ENCODE measurements at places on chromosomes 2 and 18.

GRCh38 chr2:238873381-238873801, 25.5 kb downstream of the TWIST2 start:
- DNase-seq, result no peak

DNA sequence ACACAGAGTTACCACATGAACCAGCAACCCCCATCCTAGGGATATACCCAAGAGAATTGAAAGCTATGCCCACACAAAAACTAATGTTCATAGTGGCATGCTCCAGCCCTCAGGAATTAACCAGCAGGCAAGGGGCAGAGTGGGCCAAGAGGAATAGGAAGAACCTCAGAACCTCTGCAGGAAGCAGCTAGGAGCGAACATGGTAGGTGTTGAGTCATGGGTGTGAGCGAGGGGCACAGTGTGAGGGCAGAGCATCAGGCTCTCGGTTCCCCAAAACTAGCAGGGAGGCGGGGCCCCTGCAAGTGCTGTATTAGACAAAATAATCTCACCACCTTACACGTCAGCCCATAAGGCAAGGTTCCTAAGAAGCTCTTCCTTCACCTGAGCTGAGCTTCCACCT, 5.6 kb upstream of the RUFY4 start:
- DNase-seq, result no peak

- DNase-seq, result no peak
Observed at GRCh38 chr2:46706264-46706983, 209.2 kb downstream of the MCFD2 start.

- DNase-seq, result no peak
Observed at GRCh38 chr2:200618590-200619021, 32.8 kb downstream of the AOX1 start.

DNA sequence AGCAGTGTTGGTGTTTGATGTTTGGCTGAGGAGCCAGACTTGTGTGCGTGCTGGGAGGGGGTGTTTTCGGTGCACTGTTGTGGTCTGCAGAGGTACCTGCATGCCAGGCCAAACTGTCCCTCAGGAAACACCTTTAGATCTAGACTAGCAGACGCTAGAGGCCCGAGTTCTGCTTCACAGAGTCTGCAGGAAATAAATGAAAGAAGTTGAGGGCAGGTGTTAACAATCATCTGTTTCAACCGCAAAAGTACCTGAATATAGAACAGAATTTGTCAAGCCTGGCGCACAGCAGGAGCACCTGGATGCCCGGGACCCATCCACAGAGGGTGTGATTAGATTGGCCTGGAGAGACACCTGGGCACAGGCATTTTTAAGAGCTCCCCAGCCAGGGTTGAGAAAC, 40.5 kb upstream of the REL start:
- DNase-seq, result peak; percentile 42

DNA sequence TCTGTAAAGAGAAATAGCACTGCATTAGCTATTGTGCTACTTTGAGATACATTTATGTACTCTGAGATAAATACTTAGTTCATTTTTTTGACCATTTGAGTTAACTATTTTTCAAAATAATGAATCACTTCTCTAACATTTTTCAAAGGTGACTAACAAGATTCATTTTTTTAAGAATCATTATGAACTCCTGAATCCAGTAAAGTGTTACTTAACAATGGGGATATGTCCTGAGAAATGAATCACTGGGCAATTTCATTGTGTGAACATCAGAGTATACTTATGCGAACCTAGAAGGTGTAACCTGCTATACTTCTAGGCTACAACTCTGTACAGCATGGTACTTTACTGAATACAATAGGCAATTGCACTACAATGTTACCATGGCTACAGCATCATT, 355.8 kb downstream of the ARL6IP6 start:
- DNase-seq, result no peak

DNA sequence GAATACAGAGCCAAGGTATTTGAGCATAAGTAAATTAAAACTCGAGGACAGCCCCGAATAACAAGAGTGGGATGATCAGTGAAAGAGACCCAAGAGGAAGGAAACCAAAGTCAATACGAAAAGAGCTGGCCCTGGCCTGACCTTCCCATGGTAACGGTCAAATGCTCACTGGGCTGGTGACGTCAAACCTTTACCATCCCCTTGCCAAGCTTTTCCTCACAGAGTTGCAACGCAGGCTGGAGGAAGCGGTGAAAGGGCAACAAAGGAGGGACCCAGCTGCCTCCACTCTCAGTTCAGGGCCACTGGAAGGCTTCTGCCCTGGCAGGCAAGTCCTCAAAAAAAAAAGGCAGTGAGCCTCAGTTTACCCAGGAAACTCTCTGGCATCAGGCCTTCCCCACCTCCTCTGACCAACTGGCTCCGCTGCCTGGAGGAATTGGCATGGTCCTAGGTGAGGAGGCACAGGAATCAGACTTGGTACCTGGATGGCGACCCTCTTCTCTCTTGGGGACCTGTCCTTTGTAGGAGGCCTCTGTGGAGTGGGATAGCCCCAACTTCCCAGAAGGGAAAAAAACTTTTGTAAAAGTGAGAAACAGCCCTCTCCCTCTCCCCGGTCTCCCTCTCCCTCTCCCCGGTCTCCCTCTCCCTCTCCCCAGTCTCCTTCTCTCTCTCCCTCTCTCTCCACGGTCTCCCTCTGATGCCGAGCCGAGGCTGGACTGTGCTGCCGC, 212.4 kb downstream of the ANAPC1 start:
- no peak for DNase-seq

- no peak for DNase-seq
Observed at GRCh38 chr2:205924676-205925075, 161.3 kb downstream of the INO80D start.

DNA sequence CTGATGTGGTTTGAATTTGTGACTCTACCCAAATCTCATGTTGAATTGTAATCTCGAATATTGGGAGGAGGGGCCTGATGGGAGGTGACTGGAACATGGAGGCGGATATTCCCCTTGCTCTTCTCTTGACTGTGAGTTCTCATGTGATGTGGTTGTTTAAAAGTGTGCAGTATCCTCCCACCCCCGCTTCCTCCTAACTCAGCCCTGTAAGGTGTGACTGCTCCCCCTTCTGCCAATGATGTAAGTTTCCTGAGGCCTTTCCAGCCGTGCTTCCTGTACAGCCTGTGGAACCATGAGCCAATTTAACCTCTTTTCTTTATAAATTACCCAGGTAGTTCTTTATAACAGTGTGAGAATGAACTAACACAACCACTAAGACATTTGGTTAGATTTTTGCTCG, 458.4 kb downstream of the THSD7B start:
- no peak for DNase-seq

- DNase-seq, result no peak
Observed at GRCh38 chr18:13598591-13598990, 127.8 kb downstream of the FAM210A start.

DNA sequence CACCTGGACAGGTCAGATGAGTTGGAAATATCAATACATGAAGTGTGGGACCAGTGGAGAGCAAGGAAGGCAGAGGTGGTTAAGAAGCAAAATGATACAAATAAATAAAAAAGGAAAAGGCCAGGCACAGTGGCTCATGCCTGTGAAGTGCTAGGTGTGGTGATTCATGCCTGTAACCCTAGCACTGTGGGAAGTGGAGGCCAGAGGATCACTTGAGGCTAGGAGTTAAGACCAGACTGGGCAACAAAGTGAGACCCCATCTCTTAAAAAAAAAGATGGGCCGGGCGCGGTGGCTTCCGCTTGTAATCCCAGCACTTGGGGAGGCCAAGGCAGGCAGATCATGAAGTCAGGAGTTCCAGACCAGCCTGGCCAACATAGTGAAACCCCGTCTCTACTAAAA, 2.9 kb downstream of the STON1 start:
- no peak for DNase-seq

DNA sequence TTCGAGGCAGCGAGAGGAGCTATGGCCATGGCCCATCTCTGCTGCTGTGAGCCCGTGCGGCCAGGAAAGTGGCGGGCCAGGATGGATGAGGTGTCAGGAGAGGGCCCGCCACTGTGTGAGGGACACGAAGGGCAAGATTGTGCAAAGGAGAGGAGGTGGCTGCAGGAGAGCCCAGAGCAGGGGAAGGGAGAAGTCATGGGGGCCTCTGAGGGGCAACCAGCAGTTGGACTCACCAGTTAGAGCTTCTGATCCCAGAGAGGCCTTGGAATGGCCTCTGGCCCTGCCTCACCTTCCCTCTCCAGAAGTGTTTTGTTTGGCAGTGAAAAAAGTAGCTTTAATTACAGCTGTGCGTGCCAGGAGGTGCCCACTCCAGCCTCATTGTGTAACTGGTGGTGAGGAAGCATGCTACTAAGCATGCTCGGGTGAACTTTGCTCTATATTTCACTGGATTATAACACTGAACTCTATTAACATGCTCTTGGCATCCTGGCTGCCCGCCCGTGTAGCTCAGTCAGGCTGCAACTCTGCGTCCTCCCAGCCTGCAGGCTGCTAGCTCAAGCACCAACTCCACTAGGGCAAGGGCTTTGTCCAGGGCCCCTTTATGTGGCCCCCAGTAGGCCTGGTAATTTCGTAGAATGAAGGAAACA, 34.2 kb downstream of the IMPA2 start:
- DNase-seq, result no peak

DNA sequence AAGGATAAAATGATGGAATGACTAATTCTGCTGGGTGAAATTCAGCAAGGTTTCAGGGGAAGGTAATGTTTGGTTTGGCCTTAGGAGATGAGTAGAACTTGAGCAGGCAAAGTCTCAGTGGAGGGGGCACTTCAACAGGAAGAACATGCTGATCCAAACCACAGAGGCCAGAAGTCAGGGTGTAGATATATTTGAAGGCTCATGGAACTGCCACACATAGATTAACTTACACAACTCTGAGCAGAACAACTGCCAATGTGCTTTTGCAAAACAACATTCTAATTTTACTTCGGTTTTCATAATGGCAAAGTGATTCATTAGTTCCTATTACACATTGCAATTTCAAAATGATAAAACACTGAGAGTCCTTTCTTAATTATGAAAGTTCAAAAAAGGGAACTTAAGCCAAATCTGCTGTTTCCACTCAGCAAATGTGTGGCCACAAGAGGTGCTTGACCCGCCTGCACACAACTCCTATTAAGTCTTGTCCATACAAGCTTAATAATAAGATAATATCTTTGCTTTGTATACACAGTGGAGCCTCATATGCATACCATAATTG, 284.8 kb downstream of the MREG start:
- no peak for DNase-seq

DNA sequence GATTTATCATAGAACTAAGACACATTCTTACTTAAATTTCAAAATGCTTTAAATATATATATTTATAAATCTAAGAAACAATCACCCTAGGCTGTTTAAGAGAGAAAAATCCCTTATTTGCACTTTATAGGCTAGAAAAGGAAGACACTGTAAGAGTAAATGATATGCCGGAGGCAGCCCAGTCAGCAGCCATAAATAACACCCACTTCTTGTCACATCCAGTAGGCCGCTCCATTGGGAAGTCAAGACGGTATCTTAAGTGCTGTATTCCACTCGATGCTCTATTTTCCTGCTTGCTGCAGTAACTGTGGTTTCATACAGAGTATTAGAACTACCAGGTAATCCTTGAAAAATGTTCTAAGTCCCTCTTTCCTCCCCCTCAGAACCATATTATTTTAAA, 57.9 kb downstream of the ABCA12 start:
- DNase-seq, result peak; percentile 48

GRCh38 chr18:23838801-23839366, 149.6 kb downstream of the LAMA3 start:
- DNase-seq, result no peak

GRCh38 chr2:11682590-11682915, 12.6 kb upstream of the NTSR2 start:
- DNase-seq, result no peak

DNA sequence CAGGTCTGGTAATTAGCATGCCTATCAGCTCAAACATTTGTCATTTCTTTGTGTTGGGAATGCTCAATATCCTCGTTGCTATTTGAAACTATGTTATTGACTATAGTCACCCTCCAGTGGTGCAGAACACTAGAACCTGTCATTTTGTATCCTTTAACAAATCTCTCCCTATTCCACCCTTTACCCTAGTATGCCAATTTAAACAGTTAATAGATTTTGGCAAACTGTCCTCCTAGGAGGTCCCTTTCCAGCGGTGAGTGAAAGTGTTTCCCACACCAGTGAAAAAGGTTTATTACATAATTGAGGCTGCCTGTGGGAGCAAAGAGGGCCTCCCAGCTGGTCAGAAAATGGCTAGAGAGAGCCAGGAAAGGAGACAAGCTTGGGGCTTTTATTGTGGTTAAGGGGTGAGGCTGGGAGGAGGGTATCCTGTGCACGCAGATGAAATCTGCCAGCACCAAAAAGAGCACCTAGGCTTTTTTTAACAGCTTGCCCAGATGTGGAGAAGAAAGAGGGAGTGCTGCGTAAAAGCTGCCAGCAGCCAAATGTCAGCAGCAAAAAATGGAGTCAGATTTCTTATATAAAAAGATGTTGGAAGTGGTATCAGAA, 1.8 kb upstream of the DRC1 start:
- no peak for DNase-seq

DNA sequence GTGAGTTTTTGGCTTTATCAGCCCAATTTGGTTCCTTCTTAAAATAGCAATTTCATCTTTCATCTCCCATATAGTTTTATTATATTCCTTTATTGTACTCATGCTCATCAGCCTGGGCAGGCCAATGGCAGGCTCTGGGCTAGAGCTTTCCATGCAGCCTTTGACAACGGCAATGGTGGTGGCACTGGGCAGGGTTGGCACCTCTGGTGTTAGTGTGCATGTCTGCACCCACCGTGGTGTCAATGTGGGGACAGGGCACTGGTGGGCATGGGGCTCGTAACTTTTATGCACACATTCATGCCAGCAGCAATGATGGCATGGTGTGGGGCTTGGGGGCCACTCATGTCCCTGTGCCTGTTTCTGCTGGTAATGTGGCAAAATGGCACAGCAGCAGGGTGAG, 1305.4 kb downstream of the DSC3 start:
- DNase-seq, result no peak

- DNase-seq, result no peak
Observed at GRCh38 chr18:45248240-45248903, 366.9 kb upstream of the SLC14A2 start.

- DNase-seq, result no peak
Observed at GRCh38 chr2:165701147-165701546, 92.9 kb downstream of the GALNT3 start.

GRCh38 chr2:84395820-84396219, 63.3 kb downstream of the SUCLG1 start:
- no peak for DNase-seq

DNA sequence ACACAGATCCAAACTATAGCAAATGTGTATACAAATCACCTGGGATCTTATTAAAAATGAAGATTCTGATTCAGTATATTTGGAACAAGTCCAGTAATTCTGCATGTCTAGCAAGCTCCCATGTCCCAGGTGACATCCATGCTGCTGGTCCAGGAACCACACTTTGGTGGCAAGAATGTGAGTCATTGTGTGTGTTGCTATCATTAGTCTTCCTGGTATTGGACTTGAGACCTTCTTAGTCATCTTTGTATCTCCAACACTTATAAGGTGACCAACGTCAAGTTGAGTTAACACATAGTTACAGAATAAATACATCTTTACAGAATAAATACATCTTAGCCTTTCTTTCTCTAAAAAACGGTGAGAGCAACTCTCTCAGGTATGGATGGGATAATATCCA, 107.9 kb upstream of the NDUFV2 start:
- DNase-seq, result no peak

GRCh38 chr2:57022496-57022895, 838.7 kb downstream of the CCDC85A start:
- no peak for DNase-seq

GRCh38 chr2:41900101-41900577, 147.7 kb upstream of the PKDCC start:
- DNase-seq, result no peak

All from NCI-H187 treated with DMSO at 0.1 percent for 48 hours (cell line).